Suppressor macrophage treated with lipopolysaccharide for 4 hours (primary cell): ENCODE measurements at places on chromosomes 7 and 10.

- DNase-seq: no peak
Measured at GRCh38 chr10:133088956-133089800, 1.5 kb downstream of the ADGRA1 start.

- DNase-seq: peak; percentile 22
Measured at GRCh38 chr10:86857128-86857721, 100.2 kb downstream of the MMRN2 start.

DNA sequence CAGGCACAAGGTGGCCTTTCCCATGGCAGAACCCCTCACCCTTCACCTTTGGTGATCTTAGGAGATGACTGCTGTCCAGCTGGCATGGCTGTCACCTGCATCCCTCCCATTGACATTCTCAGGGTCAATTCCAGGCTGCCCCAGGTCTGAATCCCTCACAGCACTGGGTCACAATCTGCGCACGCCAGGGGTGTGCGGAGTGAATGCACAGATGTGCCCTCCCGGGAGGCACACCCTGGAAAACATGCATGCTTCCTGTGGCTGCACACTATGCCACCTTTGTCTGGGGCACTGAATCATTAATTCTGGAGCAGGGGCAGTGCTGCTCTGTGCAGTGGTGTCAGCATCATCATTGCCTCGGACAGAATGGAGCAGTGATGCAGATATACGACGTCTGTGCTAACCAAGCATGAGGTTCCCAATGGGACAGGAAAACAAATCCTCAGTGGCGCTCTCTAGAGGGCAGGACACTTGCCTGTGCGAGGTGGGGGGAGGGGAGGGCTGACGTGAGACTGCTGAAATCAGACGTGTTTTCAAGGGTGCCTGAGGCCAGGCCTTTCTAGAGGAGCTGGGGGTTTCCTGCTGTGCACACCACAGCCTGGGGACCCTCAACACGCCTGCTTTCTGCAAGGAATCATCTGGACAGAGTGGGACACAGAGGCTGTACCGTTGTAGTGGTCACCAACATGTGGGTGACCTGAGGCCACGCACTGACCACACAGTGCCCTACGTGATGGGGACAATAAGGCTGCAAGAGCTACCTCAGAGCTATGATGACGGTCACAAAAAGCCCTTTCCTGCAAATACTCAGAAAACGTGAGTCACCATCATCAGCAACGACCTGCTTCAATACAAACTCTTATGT is 77.9 kb downstream of the HIPK2 start:
- no peak for DNase-seq

- DNase-seq: no peak
Measured at GRCh38 chr10:69815104-69815503, 13.4 kb downstream of the COL13A1 start.
